ENCODE measurements at places on chromosomes 11 and 22.
A peak's percentile ranks its signal among the peaks of the same experiment; 100 is the strongest.

GRCh38 chr22:39457556-39458443 is 988 bp downstream of the MGAT3 start:
- DNase-seq, result no peak

- DNase-seq, result peak; percentile 85
Measured at GRCh38 chr11:103959279-103959942, 77.0 kb upstream of the DDI1 start.

- DNase-seq, result no peak
Measured at GRCh38 chr11:131754671-131755070, 384.3 kb downstream of the NTM start.

DNA sequence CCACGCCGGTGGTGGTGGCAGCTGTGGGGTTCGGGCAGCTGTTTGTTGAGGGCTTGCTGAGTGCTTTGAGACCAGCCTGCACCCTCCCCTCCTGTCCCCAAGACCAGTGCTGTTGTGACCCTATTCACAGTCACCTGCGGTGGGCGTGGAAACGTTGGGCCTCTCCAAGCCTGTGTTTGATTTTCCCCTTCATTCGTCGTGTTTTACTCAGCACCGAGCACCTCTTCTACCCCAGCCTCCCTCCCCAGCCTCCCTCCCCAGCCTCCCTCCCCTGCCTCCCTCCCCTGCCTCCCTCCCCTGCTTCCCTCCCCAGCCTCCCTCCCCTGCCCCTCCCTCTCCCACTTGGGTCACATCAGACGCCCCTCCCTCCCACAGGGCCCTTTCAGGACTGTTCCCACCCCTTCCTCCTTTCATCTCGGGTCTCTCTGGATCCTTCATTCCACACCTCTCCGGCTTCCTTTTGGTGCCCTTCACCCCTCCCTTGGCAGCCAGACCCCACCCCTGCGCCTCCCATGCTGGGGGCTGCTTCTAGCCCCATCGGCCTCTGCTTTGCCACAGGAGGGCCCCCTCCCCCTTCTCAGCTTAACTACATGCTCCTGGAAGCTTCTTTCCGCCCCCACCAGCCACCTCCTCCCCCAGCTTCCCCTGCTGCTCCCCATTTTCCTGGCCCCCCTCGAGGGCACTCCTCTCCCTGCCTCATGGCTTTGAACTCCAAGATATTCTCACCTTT is 14.8 kb downstream of the FRMD8 start:
- DNase-seq, result no peak

- no peak for DNase-seq
Measured at GRCh38 chr11:77193911-77194830, 66.1 kb downstream of the MYO7A start.

GRCh38 chr22:47565607-47566006 is 803.2 kb downstream of the TBC1D22A start:
- no peak for DNase-seq

DNA sequence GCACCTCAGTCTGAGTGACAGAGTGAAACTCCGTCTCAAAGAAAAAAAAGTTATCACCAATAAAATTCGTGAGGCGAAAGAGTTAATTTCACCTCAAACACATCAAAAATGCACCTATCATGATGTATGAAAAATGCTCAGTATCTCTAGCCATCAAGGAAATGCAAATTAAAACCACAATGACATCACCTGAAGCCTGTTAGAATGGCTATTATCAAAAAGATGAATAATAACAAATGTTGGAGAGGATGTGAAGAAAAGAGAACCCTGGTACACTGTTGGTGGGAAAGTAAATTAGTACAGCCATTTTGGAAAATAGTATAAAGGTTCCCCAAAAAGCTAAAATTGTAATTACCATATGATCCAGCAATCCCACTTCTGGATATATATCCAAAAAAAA is 23.6 kb downstream of the CHEK2 start:
- DNase-seq, result no peak

DNA sequence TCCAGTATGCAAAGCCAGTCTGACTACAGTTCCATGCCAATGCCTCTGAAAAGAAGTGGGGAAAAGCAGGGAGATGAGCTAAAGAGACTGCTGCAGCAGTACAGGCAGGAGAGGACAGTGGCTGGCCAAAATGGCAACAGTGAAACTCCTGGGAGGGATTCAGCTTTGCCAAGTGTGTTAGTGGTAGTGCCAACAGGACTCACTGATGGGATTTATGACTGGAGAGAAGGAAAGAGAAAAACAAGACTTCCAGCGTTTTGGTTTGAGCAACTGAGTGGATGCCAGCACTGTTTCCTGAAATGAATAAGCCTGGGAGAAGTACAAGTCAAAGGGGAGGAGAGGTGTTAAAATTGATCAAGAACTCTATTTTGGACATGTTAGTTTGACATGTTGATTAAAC is 80.9 kb downstream of the PLEKHA7 start:
- no peak for DNase-seq
